Epithelial cell of esophagus (primary cell): ENCODE measurements at places on chromosomes 2 and 18.

DNA sequence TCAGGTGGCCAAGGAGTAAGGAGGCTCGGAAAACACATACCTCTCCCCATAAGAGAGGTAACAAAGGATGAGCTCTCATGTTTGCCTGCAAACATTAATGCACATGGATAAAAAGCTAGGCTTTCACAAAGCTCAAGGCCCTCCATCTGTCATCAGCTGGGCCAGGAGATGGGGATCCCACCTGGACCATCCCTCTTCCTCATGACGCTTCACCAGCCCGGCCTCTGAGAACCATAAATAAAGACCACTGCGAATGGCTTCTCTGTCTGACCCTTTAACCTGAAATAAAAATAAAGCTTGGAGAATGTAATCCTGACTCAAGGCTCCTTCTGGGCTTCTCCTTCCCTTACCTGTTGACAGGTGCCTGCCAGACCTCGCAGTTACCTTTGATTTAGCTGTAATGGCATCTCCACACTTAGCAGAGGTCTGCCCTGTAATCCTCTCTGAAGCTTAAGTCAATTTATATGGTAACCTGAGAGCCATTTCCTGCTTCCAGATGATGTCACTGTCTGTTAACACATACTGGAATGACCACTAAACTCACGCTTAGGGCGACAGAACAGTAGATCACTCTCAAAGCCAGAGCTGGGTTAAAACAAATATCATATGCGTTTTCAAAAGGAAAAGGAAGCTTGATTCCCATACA lies 29.3 kb upstream of the FOXI3 start:
- DNase-seq = peak; percentile 87

DNA sequence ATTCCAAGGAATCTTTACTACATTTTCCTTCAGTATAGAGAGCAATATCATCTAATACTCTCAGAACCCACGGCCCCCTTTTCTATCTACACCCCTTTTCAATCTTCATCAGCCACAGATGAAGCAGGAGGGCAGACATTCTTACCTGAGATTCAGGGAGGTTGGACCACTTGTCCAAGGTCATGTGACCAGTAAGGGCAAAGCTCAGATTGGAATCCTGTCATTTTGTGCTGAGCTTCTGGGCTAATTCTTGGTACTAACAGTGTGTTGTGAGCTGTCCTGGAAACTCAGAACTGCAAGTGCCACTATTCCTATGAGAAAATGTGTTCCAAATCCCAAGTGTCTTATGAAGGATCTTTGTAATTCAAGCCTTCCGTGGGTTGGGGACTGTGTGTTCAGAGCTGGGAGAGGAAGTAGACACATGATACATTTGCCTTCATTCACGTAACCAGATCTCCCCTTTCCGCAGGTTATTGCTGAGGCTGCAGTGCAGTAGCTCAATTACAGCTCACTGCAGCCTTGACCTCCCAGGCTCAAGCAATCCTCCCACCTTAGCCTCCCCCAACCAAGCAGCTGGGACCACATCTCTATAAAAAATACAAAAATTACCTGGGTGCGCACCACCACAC lies 3.3 kb downstream of the CHRNA1 start:
- no peak for DNase-seq

- peak; percentile 50 for DNase-seq
Observed at GRCh38 chr2:235366807-235367206, 127.0 kb upstream of the AGAP1 start.

GRCh38 chr2:27409321-27410073 lies at the start of gene PPM1G:
Gene PPM1G (minus strand): TSS chr2:27409591. CDS start chr2:27409422, 169 bp downstream.
- peak; percentile 97 for DNase-seq

GRCh38 chr2:214006601-214007000 lies 404.3 kb upstream of the VWC2L start:
- DNase-seq = peak; percentile 87

DNA sequence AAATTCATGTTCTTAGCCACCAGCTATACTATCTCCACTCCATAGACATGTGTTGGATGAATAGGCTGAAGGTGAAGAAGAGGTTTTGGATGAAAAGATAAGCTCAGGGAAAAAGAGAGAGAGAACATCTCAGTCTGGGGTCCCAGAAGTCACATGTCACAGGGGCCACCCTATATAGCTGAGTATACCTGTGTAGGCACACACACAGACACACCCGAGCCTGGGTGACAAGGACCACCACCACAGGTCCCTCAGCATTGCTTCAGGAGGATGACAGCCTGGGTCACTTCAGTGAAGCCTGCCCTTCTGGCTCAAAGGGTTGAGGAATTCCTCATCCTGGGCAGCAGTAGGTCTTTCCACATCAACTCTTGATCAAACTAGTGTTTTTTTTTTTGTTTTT lies 56.2 kb downstream of the POLR1A start:
- DNase-seq = no peak

- DNase-seq = no peak
Observed at GRCh38 chr2:205901491-205901890, 184.5 kb downstream of the INO80D start.

DNA sequence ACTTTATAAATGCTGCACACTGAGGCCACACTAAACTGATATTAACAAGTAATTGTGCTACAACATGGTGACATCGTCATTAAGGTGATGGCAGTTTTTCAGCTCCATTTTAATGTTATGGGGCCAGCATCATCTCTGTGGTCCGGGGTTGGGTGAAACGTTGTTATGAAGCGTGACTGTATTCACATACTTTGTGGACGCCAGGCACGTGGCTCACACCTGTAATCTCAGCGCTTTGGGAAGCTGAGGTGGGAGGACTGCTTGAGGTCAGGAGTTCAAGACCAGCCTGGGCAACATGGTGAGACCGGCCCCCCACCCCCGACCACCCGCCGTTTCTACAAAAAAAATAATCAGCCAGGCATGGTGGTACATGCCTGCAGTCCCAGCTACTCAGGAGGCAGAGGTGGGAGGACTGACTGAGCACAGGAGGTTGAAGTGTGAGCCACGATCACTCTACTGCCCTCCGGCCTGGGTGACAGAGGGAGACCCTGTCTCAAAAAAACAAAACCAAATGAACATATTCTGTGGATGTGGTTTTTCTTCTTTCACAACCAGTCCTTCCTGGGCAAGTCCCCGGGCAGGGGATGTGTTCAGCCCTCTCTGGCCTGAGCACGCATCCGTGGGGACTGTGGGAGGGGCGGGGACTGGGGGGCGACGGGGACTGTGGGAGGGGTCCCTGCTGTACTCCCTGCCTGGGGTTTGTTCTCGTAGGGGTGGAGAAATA lies 12.9 kb upstream of the GAL3ST2 start:
- no peak for DNase-seq
